ENCODE measurements at places on chromosomes 11 and 22.

- DNase-seq, result no peak
Measured at GRCh38 chr11:119350302-119350701, 3.8 kb upstream of the MFRP start.

DNA sequence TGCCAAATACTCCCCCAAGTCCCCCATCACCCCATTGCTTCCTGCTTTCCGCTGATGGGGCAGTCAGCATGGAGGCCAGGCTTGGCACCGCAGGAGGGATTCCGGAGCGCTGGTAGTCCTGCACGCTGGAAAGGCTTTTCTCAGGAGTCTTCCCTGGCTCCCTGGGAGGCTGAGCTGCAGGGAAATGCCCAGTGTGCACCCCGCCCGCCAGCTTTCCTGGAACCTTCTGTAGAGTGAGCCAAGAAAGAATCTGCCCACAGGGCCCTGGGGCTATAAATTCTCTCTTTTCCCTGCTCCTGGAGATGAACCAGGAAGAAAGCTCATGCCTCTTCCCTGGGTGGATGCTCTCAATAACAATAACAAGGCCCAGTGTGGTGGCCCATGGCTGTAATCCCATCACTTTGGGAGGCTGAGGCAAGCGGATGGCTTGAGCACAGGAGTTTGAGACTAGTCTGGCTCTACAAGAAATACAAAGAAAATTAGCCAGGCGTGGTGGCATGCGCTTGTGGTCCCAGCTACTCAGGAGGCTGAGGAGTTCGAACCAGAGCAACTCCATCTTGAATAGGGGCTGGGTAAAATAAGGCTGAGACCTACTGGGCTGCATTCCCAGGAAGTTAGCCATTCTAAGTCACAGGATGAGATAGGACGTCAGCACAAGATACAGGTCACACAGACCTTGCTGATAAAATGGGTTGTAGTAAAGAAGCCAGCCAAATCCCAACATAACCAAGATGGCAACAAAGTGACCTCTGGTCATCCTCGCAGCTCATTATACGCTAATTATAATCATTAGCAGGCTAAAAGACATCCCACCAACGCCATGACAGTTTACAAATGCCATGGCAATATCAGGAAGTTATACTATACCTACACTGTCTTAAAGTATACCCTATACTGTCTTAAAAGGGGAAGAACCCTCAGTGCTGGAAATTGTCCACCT lies 46.4 kb upstream of the FTH1 start:
- DNase-seq, result no peak

GRCh38 chr11:104410336-104410735 lies 246.4 kb upstream of the PDGFD start:
- no peak for DNase-seq

DNA sequence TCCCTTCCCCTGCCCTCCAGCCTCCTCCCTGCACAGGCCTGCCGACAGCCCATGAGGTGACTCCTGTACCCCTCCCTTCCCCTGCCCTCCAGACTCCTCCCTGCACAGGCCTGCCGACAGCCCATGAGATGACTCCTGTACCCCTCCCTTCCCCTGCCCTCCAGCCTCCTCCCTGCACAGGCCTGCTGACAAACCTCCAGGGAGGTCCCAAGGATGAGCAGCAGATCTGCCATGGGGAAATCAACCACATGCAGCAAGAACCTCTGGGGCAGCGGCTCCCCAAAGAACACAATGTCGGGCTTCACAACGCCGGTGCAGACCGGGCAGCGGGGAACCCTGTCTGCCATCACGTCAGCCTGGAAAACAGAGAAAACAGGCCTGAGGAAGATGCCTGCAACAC lies 12.3 kb downstream of the SIRT3 start:
- no peak for DNase-seq

GRCh38 chr11:132253469-132254264 lies 883.3 kb downstream of the NTM start:
- DNase-seq, result no peak

GRCh38 chr11:116601814-116602636 lies 170.8 kb downstream of the BUD13 start:
- DNase-seq, result no peak

- no peak for DNase-seq
Measured at GRCh38 chr11:66476841-66477251, 3.4 kb upstream of the DPP3 start.

DNA sequence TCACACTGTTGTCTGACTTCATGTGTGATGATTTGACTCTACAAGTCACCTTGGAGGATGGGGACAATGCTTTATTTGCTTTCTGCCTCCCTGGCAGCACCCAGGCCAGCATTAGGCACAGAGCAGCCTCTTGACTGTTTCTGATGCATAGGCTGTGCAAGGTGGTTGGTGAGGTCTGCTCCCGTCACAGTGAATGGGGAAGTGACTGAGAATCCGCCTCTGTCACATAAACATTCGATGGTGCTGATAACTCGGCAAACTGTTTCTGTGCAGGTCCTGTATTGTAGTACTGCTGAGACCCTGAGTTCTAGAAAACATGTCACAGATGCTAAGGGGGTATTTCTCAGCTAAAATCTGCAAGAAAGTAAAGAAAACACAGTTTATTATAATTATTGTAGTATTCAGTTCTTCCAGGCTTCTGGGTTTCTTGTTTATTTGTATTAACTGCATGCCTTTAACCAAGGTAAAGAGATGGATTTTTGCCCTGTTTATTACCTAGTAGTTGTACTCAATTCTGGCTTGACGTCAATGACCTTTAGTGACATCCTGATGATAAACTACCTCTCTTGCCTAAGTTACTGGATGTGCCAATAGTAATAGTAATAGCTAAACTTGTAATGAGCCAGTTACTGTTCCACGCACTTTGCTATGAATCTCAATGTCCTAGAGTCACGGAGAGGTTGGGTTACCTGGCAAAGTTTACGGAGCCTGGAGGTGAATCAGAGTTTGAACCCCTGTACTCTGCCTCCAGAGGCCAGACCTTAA lies 24.8 kb upstream of the RCN1 start:
- no peak for DNase-seq

DNA sequence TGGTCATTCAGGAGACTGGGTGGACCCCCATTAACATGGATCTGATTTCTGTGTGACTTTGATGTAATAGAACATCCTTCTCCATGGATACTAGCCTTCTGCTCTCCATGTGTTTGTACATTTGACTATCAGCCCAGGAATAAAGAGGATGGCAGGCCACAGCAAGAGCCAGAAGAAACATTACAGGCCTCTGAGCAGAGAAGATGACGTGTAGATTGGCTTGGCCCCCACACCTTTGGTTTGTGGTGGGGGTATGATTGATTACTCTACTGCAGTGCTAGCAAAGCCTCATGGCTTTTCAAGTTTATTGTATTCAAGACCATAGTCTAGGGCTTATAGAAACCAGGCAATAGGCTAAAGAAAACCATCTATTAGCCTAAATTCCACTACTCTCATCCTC lies 77.0 kb downstream of the GRAMD1B start:
- DNase-seq, result no peak

DNA sequence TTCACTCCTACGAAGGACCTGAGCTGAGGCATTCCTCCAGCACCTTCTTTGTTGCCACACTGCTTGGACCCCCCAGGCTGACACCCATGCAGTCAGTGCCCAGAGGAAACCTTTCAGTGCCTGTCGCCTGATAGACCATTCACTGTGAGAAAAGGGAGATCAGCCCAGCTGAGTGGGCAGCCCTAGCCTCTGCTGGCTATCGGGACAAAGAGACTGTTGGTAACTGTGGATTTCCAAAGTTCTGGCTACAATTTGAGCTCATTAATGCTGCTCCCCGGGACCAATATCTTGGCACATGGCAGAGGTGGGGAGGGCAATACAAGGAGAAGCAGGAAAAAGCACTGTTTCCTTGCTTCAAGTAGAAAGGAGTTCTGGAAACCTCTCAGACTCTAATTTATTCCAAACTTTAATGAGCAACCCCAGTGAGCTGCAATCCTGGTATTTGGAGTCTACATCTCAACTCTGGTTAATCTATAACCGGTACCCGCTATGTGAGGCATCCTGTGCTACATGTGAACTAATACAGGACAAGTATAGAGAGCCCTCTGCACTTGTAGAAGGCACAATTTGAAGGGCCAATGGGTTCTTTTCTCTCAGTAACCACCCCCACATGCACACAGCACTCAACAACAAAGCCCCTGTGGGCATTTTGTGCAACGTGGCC lies 200.7 kb upstream of the NCAM1 start:
- DNase-seq, result no peak

- DNase-seq, result no peak
Measured at GRCh38 chr11:57547854-57548377, 10.5 kb downstream of the SMTNL1 start.

- peak; percentile 88 for DNase-seq
Measured at GRCh38 chr11:78000193-78000592, 5.7 kb upstream of the INTS4 start.

GRCh38 chr11:1353383-1354124 lies 36.2 kb upstream of the BRSK2 start:
- no peak for DNase-seq

DNA sequence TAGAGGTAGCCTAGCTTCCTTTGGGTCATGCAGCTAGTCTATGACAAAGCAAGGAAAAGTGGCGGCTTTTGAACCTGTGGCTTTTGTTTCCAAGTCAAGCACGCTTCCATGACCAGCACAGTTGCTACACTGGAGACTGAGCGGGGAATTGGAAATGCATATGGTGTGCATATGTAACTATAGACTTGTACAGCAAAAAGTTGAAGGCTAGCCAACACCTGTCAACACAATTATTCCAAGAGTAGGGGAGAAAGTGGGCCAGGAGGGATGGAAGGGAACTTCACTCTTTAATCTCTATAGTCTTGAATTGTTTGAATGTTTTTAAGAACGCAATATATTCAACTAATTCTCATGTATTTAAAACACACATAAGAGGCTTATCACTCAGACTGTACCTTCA lies 218.5 kb upstream of the CADM1 start:
- DNase-seq, result no peak

GRCh38 chr11:101444851-101445250 lies 139.0 kb downstream of the TRPC6 start:
- DNase-seq, result no peak

GRCh38 chr11:123904932-123905331 lies 3.0 kb downstream of the OR8D4 start:
- no peak for DNase-seq

- DNase-seq, result no peak
Measured at GRCh38 chr22:19398652-19399051, 32.9 kb downstream of the HIRA start.

GRCh38 chr11:124844664-124845079 lies 20.6 kb upstream of the ROBO3 start:
- DNase-seq, result no peak

DNA sequence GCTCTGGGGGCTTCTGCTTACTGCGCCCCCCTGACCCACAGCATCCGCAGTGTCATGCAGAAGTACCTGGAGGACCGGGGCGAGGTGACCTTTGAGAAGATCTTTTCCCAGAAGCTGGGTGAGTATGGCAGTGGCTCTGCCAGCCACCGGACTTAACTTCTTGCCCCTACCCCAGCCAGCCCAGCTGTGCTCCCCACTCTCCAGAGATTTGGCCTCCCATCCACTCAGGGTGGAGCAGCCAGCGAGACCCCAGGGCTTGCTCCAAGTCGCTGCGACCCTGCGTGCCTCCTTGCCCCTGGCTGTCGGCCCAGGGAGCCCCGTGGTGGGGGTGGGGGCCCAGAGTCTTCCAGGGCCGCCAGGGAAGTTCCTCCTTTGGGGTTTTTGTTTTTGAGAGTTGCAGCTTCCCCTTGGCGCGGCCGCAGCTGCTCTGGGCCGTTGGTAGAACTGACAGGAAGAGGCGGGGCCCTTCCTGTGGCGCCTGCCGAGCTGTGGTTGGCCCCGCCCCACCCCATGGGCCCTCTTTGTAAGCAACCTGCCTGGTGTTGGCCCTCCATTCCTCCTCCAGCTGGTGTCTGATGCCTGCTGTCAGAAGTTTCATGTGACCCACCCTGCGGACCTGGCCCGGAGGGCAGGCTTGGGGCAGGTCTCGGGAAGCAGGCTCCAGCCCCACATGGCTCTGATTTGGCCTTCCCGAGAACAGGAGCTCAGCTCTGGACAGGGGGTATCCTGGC lies 11.1 kb downstream of the GRK2 start:
- DNase-seq, result peak; percentile 52

DNA sequence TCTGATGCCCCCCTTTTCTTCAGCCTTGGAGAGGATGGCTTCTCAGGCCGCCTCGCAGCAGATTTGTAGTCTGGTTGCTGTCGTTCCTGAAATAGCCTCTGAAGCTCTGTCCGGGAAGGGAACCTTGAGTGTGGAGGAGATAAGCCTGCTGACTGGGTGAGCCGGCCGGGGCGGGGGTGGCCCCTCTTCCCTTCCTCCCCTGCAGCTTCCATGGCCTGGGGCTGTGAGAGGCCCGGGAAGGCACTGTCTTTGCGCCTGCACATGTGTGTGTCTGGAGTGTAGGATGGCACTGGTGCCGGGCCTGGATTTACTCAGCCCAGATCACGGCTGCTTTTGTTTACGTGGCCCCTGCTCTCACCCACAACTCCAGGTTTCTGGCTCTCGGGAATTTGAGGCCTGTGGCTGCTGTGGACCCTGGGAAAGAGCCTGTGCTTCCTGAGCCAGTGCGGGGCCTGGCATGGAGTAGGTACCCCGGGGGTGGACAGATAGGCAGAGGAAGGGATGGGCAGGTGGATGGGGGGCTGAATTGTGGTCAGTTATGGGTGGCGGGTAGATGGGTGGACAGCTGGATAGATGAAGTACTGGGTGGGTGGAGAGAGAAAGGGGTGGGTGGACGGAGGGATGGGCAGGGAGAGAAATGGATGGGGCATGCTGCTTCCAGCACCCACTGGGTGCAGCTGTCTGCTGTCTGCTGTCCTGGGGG lies 16.6 kb downstream of the KCNQ1 start:
- DNase-seq, result no peak

GRCh38 chr22:49647627-49648026 lies 180.0 kb downstream of the BRD1 start:
- no peak for DNase-seq

DNA sequence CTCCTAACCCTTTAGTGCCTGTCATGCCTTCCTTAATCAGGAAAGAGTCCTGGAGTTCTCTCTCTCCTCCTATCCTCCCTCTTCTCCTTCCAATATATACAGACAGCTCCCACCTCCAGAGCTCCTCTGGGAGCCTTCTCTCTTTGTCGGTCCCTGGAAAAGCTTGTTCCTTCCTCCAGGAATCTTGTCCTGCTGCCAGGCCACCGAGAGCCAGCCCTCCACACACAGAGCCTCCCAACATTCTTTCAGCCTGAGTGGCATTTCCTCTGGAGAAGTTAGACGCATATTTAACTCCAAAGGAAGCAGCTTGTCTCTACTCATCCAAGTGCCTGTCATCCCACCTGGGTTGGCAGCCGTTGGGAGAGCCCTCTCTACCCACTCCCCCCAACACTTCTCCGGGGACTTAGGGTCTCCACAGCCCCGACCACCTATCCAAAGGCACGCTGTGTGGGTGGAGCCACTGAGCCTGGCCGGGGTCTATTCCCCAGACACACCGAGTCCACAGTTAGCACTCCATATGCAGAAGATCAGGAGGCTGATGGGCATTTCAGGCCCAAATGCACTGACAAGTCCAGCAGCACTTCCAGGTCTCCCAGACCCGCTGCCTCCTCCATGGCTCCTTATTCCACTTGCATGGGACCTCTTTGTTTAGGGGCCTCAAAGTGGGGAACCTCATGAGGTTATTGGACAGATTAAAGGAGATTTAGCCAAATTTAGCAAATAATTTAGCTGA lies 31.1 kb downstream of the DKK3 start:
- DNase-seq, result no peak

- no peak for DNase-seq
Measured at GRCh38 chr11:8336356-8337129, 72.9 kb upstream of the LMO1 start.

- no peak for DNase-seq
Measured at GRCh38 chr11:31045335-31045734, 324.2 kb downstream of the DCDC1 start.

All from NCI-H2029 treated with DMSO at 0.1 percent for 48 hours (cell line).